CD4-positive, alpha-beta T cell treated with Interleukin-15 for 1 hour (primary cell): ENCODE measurements at places on chromosomes 16 and 17.
A peak's percentile ranks its signal among the peaks of the same experiment; 100 is the strongest.

GRCh38 chr16:61763991-61764390 lies 272.2 kb downstream of the CDH8 start:
- DNase-seq = no peak

- no peak for DNase-seq
Observed at GRCh38 chr17:20934288-20934687, 108.5 kb downstream of the USP22 start.

DNA sequence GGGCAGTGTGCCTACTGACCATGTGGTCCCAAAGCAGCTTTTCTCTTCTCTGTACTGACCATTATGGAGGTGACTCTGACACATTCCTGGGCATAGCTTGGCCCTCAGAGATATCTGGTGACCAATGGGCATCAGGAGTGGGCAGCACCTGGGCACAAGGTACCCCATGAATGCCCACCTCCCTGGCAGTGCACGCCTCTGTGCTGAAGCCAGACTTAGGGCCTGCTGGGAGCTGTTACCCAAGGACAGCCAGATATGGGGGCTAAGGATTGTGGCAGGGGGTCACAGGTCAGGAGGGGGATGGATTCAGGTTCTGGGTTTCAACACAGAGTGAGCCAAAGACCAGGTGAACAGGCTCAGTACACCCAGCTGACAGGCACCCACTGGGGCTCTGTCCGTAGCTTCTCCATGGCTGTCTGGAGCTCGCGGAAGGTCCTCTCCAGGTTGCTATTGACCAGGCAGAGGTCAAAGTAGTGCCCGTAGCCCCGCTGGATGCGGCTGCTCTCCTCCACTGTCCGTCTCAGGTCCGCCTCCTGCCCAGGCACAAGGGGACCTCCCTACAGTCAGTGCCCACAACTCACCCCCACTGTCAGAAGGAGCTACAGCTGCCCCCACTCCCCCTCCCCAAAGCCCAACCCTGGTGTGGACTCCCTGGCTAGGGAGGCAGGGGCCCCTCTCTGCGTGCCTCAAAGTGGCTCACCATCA lies 29.7 kb downstream of the MPP2 start:
- DNase-seq = no peak

DNA sequence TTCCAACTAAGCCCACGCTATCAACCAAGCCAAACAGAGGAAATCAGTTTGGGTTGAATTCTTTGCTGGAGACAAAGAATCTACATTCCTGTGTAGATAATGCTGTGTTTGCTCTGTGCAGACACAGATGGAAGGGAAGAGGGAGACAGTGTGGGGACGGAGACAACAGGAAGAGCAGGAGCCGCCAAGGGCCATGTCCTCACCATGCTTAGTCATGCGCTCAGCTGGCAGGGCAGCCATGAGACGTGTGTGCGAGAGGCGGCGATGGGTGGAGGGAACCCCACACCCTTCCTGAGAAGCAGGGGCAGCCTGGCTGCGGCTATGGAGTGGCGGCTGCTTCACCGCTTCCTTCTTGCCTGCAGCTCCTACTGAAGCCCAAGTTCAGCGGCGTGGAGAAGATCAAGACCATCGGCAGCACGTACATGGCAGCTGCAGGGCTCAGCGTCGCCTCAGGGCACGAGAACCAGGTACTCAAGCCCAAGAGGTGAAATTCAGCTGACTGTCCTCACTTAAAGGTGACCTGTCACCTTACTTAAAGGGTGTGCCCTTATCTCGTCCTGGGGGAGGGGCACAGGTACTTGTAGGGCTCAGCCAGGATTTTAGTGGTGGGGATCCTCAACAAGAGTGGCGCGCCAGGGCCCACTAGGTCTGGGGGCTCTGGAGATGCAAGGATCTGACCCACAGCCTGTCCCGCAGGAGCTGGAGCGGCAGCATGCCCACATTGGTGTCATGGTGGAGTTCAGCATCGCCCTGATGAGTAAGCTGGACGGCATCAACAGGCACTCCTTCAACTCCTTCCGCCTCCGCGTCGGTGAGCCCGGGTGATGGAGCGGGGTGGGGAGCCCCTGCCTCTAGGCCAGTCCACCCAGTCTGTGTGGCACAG lies 47.5 kb downstream of the ADCY7 start:
- peak; percentile 68 for DNase-seq

- DNase-seq = peak; percentile 91
Observed at GRCh38 chr16:30185683-30186421, 2.5 kb downstream of the CORO1A start.

GRCh38 chr16:63497408-63497807 lies 1461.2 kb upstream of the CDH8 start:
- DNase-seq = no peak

DNA sequence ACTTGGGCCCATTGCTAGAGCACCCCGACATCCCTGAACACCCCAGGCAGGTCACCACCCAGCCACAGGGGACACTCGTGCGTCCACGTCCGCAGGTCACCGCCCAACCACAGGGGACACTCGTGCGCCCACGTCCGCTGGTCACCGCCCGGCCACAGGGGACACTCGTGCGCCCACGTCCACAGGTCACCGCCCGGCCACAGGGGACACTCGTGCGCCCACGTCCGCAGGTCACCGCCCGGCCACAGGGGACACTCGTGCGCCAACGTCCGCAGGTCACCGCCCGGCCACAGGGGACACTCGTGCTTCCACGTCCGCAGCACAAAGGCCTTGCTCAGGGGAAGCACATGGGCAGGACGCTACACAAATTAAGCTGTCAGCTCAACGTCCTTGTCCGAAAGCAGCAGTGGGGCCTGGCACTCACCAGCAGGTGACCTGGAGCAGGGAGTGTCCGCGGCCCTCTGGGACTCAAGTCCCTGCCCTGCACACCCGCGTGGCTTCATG lies 17.7 kb downstream of the GALNS start:
- no peak for DNase-seq

DNA sequence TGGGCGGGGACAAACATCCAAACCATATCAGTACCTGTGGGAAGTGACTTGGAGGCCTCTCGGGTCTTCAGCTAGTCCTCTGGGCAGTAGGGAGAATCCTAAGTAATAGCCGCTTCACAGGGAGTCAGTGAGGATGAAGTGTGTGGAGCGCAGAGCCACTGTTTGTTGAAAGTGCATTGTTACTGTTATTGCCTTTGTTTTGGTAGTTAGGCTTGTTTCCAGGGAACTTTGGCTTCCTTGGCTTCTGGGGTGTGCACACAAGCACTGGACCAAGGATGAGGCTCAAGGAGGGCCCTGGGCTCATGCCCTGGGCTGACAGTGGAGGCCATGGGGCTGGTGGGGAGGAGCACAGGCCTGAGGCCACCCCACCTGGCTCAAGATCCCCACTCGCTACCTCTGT lies 141.6 kb downstream of the CLEC16A start:
- DNase-seq = no peak

GRCh38 chr17:44913676-44914075 lies 1.6 kb downstream of the GFAP start:
- DNase-seq = no peak

- no peak for DNase-seq
Observed at GRCh38 chr16:83068686-83069085, 441.9 kb downstream of the CDH13 start.

DNA sequence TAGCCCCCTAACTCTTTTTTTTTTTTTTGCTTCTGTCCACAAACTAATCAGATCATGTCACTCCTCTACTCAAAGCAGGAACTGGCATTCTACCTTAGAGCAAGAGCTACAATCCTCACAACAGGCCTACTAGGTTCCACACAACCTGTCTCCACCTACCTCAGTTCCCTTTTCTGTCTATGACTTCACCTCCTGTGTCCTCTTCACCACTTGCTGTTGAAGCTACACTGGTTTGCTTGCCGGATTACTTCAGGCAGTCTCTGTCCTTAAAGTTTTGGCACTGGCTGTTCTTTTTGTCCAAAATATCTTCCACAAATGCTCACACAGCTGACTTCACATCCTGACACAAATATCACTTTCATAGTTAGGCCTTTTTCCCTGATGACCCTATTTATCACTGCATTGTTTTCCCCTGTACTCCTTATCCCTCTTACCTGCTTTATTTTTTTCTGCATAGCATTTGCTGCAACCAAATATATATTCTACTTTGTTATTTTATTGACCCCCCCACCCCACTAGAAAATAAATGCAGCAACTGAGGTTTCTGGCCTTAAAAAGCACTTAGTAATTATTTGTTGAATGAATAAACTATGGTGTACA lies 72.0 kb downstream of the KANSL1 start:
- no peak for DNase-seq

GRCh38 chr16:17204644-17205043 lies 266.1 kb downstream of the XYLT1 start:
- DNase-seq = no peak

DNA sequence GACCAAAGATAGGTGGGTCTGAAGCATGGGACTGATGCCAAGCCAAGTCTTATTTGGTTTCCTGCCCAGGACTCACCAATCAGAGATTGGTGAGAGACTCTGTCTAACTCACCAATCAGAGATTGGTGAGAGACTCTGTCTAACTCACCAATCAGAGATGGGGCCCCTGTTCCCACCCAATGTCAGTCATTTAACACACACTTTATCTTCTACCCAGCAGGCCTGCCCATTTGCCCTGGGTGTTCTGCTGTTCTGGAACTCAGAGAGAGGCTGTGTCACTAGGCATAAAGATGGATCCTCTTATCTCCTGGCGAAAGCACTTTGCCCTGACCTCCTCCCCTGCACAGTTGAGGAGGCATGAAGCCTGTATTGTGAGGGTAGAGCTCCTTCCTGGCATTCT lies 5.4 kb upstream of the RHOT1 start:
- DNase-seq = no peak

DNA sequence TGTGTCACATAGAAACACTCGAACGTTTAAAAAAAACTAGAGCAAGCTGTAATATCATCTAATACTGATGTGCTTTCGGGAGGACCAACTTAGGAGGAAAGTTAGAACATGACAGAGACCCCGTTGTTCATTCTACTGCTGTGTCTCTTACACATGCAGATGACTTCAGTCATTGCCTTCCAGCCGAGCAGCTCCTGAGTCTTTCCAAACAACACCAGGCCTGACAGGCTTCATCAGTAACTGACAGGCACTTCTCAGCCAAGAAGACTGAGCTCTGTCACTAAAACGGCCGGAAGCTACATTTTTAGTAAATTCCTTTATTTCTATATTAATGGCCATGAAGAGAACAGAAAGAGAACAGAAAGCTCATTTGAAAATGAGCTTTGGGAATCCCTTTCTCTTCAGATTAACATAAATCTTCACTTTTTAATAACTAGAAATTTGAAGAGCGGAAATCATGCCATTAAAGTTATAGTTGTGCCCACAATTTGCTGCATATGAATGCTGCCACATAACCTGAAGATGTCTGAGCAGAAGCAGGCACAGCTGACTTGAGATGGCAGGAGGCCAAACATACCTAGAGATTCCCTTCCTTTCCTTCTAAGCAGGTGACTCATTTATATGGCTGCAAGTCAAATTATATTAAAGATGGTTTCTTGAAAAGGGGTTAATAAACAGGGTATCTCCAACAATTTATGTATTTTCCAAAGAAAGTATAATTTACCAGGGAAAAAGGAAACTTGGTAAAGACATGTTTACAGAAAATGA lies 148.9 kb downstream of the ITFG1 start:
- no peak for DNase-seq

GRCh38 chr16:2450535-2450934 lies 9.4 kb upstream of the TEDC2 start:
- no peak for DNase-seq

DNA sequence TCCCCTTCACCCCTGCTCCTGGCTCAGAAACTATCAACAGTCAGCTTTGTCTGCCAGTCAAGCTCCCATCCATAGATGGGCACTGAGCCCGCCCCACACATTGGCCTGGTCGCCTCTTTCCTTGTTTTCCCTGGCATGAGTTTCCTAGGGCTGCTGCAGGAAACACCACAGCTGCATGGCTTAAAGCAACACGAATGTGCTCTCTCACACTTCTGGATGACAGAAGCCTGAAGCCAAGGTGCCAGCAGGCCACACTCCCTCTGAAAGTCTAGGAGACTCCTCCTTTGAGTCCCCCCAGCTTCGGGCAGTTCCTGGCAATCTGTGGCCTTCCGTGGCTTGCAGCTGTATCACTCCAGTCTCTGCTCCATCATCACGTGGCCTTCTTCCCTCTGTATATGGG lies 69.9 kb downstream of the TBC1D16 start:
- DNase-seq = peak; percentile 12

DNA sequence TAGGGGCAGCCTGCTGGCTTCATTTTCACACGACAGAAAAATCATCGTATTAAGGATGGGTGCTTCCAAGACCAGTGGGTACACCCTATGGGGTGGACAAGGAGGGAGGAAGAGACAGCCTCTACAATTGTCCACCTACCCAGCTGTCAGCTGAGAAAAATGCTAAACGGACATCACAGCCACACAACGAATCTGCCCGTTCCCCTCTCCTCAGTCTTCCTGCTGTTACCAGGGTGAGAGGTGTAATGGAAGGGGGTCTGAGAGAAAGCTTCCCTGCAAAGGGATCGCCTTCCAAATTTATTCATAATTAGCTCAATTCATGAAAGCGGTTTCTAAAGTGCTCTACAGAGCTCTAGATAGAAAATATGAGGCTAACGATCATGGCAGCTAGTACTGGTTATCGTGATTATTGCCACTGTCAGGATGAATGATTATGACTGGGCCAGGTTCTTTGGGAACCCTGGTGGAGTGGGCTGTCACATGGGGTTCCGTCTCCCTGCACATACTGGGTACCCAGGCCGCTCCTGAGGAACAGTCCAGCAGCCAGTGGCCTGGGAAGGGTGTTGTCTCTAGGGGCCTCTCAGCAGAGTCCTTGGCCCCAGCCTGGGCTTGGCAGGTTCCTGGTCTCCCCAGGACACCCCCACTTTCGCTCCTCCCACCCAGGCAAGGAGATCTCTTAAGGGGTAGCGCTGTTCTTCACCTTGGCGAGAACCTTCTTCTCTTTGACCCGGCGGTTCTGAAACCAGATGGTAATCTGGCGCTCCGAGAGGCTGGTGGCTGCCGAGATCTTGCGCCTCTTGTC lies 2.2 kb downstream of the HOXB13 start:
- DNase-seq = no peak

DNA sequence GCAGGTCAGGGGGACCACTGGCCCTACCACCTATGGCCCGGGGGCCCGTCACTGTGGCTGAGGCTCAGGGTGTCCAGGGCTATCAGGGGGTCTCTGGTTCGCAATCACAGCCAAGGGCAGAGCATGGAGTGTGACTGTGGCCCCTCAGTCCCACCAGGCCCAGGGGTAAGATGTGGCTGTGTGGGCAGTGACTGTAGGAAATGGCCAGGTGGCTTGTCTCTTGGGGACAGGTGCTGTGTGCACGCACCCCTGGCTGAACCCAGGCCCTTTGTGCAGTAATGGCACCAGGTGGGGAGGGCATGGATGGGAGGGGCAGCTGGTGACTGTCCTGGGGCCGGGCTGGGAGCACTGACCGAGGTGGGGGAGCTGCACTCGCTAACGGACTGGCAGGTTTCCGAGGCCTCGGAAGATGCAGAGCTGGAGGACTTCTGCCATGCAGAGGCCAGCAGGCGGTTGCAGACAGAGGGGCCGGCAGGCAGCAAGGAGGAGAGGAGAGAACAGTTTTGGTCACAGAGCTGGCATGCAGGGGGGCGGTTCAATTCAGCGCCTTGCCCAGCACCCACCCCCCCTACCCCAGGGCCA lies 18.8 kb downstream of the IL34 start:
- no peak for DNase-seq

GRCh38 chr17:28225271-28225670 lies 93.7 kb upstream of the TMEM97 start:
- DNase-seq = no peak
